Activated CD4-positive, alpha-beta T cell treated with anti-CD3 and anti-CD28 coated beads, Interleukin-2, amount 10 ng/mL, durations not matched to agents 7 days and 5 days (primary cell): ENCODE measurements at places on chromosomes 6 and 20.

GRCh38 chr20:60358101-60358500 is 399.9 kb downstream of the CDH26 start:
- no peak for DNase-seq

GRCh38 chr6:135439549-135439948 is 58.0 kb downstream of the AHI1 start:
- no peak for DNase-seq

DNA sequence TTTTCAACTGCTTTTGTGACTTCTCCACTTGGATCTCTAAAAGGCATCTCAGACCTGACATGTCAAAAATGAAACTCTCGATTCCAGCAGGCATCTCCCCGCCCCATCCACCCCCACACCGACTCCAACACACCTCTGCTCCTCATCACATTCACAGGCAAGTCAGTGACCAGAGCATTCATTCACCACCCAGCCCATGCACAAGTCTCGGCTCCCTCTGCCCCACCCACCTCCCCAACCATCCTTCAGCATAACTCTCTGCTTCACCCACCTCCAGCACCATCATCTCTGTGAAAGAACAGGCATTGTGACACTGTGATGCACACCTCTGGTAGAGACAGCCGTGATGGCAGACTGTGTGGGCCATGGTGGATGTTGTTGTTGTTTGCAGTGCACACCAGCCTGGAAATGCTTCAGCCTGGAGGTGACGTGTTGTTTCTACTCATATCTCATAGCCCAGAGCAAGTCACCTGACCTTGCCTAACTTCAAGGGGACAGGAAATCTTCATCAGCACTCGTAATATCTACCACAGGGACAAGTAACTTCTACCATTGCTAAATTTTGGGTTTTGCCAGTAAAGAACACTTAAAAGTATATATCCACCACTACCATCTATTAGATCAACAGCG is 56.5 kb downstream of the ANKRD60 start:
- DNase-seq: no peak

DNA sequence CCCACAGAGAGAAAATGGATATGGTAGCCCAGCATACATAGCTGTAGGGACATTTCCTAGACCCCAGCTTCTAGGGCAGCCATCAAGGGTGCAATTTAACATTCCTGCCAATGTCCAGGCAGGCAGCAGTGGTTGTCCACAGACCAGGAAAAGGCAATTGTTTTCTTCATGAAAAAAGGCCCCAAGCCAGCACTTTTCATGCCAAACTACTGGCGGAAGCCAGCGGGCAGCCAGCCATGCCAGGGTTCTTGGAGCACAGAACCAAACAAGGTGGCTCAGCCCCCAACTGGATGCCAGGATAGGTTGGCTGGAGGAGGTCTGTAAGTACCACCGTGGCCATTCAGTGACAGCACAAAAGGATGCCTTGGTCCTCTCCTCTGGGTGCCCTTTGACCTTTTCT is 94.6 kb downstream of the BANF2 start:
- no peak for DNase-seq

DNA sequence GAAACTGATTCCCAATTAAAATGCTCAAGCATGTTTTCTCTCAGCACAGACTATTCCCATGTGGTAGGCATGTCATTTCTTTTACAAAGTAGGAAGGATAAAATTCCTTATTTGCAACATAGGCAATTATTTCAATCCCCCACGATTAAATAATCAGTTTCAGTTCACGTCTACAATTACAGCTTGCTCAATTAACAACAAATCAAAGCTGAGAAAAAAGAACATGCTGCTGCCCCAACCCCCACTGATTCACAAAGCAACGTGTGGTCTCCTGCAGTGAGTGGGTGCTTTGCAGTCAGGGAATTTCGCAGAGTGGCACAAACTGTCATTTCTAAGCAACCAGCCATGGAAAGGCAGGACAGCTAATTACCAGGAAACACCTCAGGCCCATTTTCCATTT is 17.0 kb downstream of the RNASET2 start:
- no peak for DNase-seq

DNA sequence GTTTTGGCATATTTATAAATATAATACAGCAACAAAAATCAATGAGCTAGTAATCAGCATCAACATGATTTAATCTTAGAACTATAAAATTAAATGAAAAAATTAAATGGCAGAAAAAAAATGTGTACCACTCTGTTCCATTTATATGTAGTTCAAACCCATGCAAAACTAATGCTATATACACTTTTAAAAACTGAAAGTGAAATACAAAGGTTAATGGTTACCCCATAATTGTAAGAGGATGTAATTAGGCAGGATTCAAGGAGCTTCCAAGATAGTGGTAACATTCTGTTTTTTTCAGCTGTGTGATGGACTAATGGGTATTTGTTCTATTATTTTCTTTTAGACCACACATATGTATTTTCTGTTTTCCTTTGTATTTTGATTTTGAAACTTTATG is 492.1 kb downstream of the UTRN start:
- DNase-seq: no peak

GRCh38 chr20:36860811-36861624 is 14.9 kb upstream of the TLDC2 start:
- DNase-seq: no peak

GRCh38 chr6:47091886-47092668 is 49.9 kb upstream of the ADGRF1 start:
- no peak for DNase-seq

DNA sequence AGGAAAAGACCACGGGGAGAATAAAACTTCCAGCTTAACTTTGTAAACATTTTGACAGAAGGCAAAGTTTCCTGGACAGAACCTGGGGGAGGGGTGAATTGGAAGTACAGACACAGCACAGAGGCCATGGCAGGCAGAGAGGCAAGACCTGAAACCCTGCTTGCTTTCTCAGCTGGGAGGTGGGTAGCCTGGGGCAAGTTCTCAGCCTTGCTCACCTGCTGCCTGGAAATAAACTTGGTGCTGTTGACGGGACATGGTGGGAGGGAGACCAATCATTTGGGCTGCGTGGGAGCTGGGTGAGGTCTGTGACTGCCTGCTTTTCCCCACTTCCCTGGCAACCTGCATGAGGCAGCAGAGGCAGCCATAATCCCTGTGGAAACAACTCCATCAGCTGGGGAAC is 221.3 kb downstream of the MOXD1 start:
- DNase-seq: no peak

DNA sequence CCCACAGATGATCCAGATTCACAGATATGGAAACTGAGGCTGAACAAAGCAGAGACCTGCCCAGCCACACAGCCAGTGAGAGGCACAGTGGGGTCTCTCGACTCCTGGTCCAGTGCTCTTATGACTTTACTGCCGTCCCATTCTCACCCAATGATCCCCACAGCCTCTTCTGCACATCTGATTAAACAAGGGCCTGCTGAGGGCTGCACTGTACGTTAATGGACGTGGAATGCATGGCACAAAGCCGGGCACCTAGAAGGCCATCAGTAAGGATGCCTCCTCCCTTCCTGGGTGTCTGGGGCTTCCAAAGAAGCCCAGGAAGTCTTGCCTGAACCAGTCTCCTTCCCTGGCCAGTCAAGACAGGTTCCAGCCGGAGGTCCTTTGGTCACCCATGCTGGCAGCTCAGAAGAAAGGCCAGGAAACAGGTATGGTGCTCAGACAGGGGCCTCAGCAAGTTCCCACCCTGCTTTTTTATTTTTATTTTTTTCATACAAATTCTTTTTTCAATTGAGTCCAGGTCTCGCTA is 3.8 kb downstream of the TFEB start:
- no peak for DNase-seq
